Fibroblast of skin of right biceps (primary cell): ENCODE measurements at places on chromosomes 5 and 9.
A peak's percentile ranks its signal among the peaks of the same experiment; 100 is the strongest.

- DNase-seq = no peak
Measured at GRCh38 chr9:134344800-134345310, 18.6 kb downstream of the RXRA start.

DNA sequence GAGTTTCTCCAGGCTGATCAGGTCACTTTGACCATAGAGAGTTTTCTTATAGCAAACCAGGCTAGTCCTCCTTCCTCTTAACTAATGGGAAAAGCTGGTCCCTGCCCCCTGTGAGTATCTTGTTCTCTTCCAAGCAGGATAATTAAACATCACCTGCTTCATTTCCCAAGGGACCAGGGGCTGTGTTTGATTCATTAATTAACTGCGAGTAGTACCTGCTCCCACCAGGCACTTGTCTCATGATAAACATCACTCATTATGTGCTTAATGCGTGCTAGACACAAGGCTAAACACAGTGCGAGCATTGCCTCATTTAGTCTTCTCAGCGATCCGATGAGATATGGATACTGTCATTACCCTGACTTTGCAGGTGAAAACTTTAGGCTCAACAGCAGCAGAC lies 1.7 kb upstream of the FAM163B start:
- DNase-seq = no peak

- DNase-seq = peak; percentile 28
Measured at GRCh38 chr9:12695474-12695873, 2.3 kb downstream of the TYRP1 start.

DNA sequence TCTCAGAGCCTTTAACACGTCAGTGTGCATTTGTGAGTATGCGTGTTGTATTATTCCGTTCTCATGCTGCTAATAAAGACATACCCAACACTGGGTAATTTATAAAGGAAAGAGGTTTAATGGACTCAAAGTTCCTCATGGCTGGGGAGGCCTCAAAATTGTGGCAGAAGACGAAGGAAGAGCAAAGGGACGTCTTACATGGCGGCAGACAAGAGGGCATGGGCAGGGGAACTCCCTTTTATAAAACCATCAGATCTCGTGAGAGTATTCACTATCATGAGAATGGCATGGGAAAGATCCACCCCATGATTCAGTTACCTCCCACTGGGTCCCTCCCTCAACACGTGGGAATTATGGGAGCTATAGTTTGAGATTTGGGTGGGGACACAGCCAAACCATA lies 285.0 kb downstream of the PBX3 start:
- DNase-seq = no peak

DNA sequence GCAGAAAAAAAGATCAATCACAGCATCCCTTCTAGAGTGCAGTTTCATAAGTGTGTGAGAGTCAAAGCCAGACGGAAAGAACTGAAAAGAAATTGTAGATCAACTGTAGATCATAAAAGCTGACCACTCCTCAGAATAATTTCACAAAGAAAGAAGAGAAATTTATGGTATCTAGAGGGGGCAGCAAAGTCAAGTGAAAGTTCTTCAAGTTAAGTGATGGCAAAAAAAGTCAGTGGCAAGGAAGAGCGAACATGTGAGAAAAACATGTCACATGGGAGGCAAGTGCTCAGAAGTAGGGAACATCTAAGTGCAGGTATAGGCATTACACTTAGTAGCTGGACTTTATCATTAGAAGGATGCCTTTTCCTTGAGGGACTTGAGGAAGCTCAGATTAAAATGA lies 245.1 kb upstream of the ISL1 start:
- DNase-seq = no peak

DNA sequence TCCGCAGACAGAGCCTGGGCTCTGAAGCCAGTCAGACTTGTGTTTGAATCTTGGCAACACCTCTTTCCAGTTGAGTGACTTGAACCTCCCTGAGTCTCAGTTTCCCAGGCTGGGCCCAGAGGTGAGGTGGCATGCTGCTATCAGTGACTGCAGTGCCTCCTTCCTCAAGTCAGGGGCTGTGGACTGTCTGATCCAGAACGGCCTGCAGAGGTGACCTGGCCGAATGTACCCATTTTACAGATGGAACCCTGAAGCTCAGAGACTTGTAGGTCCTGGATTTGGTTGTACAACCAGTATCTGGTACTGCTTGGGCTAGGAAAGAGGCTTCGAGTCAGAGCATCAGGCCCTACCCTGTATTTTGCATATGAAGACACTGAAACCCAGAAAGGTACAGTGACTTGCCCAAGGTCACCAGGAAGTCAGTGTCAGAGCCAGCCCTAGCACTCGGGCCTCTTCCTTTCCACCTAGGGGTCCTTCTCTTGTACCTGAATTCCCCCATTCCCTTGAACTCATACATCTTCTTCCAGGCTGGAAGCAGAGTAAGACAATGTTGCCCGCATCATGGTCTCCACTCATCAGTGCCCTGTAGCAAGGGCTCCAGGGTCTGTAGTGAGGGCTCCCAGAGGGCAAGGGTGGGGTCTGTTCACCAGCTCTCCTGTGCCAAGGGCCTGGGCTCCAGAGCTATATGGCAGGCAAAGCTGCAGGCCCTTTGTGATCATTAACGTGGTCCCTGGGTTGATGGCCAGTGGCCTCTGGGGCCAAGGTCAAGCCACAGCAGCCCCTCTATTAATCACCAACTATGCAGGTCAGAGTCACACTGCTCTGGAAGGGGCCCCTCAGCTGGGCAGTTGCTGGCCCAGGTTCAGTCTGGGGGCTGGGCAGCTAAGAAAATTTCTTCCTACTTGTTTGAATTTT lies 28.5 kb downstream of the GSN start:
- DNase-seq = no peak

- DNase-seq = peak; percentile 23
Measured at GRCh38 chr5:151183456-151184245, 26.1 kb upstream of the ANXA6 start.

- DNase-seq = no peak
Measured at GRCh38 chr5:12237837-12238575, 333.8 kb upstream of the CTNND2 start.

GRCh38 chr5:151180291-151180690 lies 22.7 kb upstream of the ANXA6 start:
- DNase-seq = no peak

DNA sequence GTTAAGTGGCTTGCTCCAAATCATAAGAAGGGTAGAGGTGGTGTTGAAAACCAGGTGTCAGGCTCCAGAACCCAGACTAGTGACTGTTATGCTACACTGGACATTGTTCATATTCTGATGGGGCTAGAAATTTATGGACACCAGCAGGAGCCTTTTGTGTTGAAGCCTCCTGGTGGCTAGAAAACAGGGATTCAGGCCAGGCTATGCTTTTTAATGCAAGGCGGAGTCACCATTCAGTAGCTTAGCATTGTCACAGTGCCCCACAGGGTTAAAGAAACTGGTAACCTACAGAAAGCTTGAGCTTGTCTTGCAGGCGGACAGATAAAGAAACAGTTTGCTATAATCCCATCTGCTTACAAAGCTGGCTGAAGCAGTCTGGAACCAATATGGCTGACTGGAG lies 23.0 kb upstream of the GOLM1 start:
- no peak for DNase-seq

DNA sequence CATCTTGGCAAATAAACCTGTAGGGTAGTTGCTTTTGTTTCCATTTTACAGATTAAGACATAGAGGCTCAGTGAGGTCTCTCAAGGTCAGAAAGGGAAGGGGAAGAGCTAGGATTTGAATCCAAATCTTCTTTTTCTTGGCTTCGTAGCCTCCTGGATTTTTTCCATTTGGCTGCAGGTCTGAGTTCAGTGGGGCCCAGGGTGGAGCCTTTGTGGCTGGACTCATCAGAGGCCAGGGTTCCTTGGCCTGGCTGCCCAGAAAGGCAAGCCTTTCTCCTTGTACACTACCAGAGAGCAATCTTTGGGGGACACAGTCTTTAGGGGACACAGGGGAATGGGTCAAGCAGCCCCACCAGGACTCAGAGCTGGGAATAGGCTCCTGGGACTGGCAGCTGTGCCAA lies 10.5 kb upstream of the TRAF1 start:
- DNase-seq = no peak

DNA sequence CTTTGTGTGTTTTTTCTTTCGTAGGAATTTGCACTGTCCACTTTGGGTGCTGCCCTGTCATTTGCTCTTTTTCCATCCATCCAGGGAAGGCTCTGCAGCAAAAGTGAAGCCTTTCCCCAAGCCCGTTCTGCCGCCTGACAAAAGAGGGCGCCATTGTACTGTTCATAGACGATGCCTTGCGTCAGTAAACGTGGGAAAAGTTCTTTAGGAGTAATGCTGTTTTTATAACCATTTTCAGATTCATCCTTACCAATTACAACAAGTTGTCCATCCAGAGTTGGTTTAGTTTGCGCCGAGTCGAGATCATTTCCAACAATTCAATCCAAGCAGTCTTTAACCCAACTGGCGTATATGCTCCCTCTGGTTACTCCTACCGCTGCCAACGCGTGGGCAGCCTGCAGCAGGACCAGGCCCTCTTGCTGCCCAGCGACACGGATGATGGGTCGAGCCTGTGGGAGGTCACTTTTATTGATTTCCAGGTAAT lies 34.3 kb upstream of the RPS23 start:
- DNase-seq = peak; percentile 80

GRCh38 chr9:132995121-132995420 lies 16.6 kb downstream of the GFI1B start:
- no peak for DNase-seq

GRCh38 chr9:107711542-107711941 lies 222.0 kb upstream of the KLF4 start:
- peak; percentile 92 for DNase-seq

DNA sequence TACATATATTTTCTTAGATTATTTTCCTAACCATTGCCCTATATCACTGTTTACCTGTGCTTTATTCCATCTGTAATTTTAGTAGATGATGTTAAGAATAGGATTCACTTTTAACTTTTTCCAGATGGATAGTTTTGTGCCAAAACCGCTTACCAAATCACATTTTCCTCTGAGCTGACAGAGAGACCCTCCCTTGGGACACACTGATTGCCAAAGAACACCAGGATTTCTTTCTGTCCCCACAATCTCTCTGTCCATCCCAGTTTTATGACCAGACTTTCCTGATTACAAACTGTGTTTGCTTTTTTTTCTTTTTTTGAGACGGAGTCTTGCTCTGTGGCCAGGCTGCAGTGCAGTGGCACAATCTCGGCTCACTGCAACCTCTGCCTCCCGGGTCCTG lies 81.3 kb upstream of the SPATA31C2 start:
- DNase-seq = peak; percentile 7

DNA sequence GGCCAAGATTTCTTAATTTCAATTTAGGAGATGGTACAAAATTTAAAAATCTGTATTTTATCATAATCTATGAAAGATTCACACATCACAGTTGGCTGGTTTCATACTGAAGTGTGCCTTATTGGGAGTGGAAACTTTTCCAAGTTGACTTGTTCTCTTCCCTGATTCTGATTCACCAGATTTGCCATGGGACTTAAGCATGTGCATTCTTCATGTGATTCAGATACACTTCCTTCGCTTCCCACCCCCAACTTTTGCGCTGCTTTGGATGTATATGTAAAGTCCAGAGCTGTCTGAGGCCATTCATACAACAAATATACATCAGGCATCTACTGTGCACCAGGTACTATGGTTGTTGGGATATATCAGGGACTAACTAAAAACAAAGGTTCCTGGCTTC lies 34.4 kb downstream of the CPEB4 start:
- DNase-seq = peak; percentile 40

DNA sequence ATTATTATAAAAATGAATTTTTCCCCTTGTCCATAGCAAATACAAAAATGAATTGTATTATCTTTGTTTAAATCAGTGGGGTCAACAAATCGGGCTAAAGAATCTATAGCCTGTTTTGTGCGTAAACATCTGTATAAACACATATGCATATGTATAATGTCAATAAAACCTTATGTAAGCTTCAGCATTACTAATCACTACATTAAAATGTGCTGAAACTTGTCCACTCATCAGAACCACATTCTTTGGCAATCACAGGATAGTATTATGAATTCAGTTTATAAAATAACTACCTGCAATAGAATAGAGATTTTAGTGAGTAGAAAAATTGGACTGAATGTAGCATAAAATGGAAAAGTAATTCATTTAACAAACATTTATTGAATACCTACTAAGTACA lies 30.6 kb downstream of the RGMB start:
- DNase-seq = no peak

- DNase-seq = no peak
Measured at GRCh38 chr5:179323026-179323870, 22.0 kb downstream of the ADAMTS2 start.

DNA sequence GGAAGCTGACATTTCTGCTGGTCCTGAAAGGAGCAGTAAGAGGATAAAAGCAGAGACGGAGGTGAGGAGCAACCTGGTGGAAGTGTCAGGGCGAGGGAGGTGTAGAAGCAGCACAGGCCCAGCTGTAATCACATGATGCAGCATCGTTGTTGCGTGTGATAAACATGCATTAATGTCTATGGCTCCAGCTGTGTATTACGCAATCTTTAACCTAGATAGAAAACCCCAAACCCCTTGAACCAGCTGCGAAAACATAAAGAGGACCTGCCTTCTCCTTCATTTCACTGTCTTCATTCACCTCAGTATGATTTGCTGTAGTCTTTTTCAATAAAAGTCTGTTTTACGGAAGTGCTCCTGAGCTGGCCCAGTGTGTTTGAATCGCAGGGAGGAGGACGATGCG lies 162.9 kb downstream of the NTRK2 start:
- no peak for DNase-seq

- DNase-seq = peak; percentile 67
Measured at GRCh38 chr9:114687034-114687433, 5.0 kb upstream of the TEX48 start.

DNA sequence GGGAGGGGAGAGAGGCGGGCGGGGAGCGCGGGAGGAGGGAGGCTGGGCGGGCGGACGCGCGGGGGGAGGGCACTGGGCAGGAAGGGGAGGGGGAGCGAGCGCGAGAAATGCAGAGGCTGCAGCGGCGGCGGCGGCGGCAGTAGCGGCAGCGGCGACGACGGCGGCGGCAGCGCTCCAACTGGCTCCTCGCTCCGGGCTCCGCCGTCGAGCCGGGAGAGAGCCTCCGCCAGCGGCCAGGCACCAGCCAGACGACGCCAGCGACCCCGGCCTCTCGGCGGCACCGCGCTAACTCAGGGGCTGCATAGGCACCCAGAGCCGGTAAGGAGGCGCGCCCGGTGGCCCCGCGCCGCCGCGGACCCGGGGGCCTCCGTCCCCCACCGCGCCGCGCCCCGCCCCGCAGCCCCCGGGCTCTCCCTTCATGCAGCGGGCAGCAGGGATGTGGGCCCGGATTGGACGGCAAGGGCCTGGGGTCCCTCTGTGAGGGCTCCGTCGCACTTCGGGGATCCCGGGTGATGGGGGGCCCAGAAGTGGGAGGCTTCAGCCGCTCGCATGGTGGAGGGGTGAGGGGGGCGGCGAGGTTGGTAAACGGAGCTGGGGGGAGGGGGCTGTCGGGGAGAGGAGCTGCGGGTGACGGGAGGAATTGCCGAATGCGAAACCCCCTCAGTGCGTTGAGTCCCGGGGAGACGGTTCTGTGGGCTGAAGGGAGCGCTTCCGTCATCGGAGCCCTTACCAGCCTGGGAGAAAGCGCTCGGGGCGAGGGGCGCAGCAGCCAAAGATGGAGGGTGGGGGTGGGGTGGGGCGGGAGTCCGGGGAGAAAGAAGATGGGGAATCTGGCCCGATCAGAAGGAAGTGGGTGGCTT lies at the start of gene BASP1:
Gene BASP1, plus strand, starts transcription at position 139 of the 860 bp plus-strand sequence. CDS start 57,586 bp downstream, outside the sequence.
- peak; percentile 87 for DNase-seq
